ENCODE measurements at places on chromosomes 5 and 9. TPM values are rescaled to one million over a fixed set of nuclear protein-coding genes. Genes with fewer than 3 reads are reported as not detected.

The CCNO gene
- not detected for total RNA-seq

DNA sequence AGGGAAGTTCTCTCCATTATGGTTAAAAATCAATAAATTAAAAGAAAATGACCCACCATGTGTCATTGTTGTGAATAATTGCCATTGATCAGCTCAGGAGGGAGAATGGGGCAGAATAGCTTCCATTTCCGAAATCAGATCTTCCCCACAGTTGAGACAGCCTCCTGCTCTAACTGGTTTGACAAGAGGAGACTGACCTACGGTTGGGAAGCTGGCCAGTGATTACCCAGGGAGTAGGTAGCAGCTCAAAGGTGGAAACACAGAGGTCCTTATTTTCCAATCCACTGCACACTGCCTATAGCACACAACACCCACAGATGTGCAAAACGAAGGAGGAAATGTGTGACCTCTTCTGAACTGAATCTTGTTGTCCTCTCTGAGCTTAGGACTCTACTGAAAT is 69.0 kb upstream of the DAPK1 start:
- no peaks in the 10 kb centered on the region for H3K27me3 ChIP-seq
- no peak overlapping the region for H3K4me3 ChIP-seq
- no peak overlapping the region for H3K27ac ChIP-seq
- no peaks in the 10 kb centered on the region for H3K4me1 ChIP-seq
- H3K36me3 ChIP-seq: no peaks in the 10 kb centered on the region

DNA sequence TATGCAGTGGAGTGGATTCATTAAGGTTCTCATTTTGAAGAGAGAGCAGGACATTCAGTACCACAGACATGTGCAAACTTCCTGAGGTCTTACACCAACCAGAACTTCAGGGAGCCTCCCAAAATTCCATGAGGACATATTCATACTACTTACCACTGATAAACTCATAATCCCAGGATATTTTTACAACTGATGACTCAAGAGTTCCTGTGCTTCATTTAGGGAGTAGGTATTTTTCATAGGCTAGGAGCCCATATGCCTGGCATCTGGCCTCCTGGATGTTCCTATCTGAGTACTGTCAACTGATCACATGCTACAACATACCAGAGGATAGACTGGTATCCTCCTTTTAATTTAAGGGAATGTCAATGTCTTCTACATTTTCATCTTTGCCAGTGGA is 578.0 kb downstream of the EFNA5 start:
- no peak overlapping the region for H3K4me3 ChIP-seq
- no peaks in the 10 kb centered on the region for H3K36me3 ChIP-seq
- H3K4me1 ChIP-seq: no peaks in the 10 kb centered on the region
- no peak for DNase-seq

DNA sequence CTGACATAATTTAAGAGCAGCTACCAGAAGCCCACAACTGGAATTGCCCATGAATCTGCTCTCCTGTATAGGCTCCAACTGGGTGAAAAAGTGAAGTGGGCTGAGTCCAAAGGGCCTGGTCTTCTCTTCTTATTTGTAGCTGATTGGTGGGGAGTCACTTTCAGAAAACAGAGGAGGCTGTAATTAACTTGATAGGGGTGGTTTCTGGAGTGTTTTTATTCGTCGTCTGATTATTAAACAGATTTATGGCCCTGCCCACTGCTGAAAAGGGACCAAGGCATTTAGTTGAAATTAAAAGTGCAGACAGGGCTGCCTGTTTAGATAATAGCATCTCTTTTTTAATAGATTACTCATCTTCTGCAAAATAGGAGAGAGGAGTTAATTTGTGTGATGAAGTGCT is 81.0 kb upstream of the SAP30L start:
- H3K27me3 ChIP-seq: no peaks in the 10 kb centered on the region
- H3K4me3 ChIP-seq: no peak overlapping the region
- peaks cover 20% of the 10 kb centered on the region for H3K4me1 ChIP-seq
- no peak for DNase-seq

DNA sequence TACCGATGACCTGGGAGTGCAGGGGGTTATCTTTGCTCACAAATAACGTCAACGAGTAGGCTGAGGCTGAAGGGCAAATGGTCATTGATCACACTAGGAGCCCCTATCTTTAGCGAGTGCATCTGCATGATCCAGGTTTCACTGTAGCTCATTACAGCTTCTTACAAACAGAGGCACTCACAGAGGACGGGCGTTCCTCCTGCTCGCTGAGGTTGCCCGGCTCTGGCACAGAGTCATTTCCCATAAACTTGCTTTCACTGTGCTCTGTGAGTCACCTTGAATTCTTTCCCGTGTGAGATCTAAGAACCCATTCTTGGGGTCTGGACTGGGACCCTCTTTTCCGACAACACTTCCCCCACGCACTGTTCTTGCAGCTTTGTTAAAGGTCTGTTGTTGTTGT is 1.9 kb upstream of the PAEP start:
- H3K4me1 ChIP-seq: no peaks in the 10 kb centered on the region
- no peak overlapping the region for H3K4me3 ChIP-seq
- no peaks in the 10 kb centered on the region for H3K36me3 ChIP-seq

GRCh38 chr9:133419005-133419404 is 1.2 kb upstream of the REXO4 start:
- H3K36me3 ChIP-seq: peaks cover 10% of the 10 kb centered on the region
- no peak overlapping the region for H3K4me3 ChIP-seq
- H3K27ac ChIP-seq: no peak overlapping the region
- no peak for DNase-seq
- H3K27me3 ChIP-seq: no peaks in the 10 kb centered on the region

The PCDHB8 gene
- 0.18 TPM for total RNA-seq

The TMEFF1 gene
- 0.90 TPM for total RNA-seq

The MCIDAS gene
- not detected for total RNA-seq

The FAM153A gene
- not detected for total RNA-seq

The PHF24 gene
- not detected for total RNA-seq

DNA sequence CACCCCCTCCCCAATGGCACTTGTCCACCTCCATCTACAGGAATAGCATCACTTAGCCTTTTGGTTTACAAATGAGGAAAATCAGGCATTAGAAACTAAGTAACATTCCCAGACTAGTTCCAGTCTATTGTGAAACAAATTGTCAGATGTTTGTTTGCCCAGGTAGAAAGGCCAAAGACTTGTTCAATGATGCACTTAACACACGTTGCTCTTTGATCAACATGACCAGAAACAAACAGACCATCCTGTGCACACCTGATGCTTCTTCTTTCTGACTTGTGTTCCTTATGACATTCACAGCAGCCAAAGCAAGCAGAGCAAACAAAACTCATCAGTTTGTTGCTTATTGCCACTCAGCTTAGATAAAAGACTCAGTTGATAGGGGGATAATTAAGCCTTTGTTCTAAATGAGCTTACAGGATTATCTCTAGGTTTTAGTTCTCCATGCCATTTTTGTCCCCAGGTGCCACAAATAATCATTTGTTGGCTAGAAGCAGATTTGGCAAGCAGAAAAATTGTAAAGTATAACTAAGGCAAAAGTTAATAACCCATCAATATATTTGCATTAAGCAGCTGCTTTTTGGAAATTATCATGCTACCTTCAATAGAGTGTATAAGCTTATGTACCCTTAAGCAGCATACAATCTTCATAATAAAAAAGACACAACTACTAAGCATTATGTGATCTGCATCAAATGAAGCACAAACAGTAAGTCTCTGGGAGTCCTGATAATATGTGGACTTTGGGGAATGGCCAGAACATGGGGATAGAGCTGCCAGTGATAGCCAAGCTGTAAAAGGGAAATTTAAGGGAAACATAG is 26.3 kb upstream of the FST start:
- H3K27me3 ChIP-seq: no peaks in the 10 kb centered on the region
- no peak for DNase-seq
- no peak overlapping the region for H3K4me3 ChIP-seq
- H3K36me3 ChIP-seq: no peaks in the 10 kb centered on the region
- H3K27ac ChIP-seq: no peak overlapping the region
- H3K4me1 ChIP-seq: no peaks in the 10 kb centered on the region

GRCh38 chr9:18077941-18078678 is 395.8 kb upstream of the ADAMTSL1 start:
- no peak for DNase-seq
- no peaks in the 10 kb centered on the region for H3K36me3 ChIP-seq
- H3K4me1 ChIP-seq: no peaks in the 10 kb centered on the region
- H3K27ac ChIP-seq: no peak overlapping the region
- no peak overlapping the region for H3K4me3 ChIP-seq

GRCh38 chr5:95850391-95850894 is 27.9 kb upstream of the GLRX start:
- no peaks in the 10 kb centered on the region for H3K36me3 ChIP-seq
- H3K27me3 ChIP-seq: no peaks in the 10 kb centered on the region
- DNase-seq: no peak
- H3K4me1 ChIP-seq: peaks cover 7% of the 10 kb centered on the region

DNA sequence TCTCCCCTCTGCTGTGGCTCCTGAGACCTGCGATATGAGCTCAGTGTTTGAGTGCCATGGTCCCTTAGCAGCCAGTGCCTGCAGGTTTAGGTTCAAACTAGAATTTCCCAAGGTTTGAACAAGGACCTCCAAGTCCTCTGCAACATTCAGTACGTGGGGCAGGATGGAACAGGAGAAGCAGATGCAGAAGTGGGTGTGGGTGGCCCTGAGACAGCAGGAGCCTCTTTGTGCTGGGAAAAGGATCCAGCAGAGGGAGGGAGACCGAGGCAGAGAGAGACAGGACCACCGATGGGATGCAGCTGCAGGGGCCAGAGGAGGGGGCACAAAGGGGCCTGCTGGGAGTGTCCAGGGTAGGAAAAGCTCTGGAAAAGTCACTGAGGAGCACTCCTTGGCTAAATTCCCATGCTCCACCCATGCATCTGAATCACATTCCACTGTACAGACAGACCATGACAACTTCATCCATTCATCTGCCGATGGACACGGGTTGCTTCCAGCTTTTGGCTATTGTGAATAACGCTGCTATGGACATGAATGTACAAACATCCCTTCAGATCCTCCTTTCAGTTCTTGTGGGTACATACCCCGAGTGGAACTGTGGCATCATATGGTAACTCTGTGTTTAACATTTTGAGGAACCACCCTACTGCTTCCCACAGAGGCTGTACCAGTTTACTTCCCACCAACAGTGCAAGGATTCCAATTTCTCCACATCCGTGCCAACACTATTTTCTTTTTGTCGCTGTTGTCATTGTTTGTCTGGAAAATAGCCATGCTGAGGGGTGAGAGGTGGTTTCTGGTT is 26.7 kb upstream of the SUSD3 start:
- no peaks in the 10 kb centered on the region for H3K4me1 ChIP-seq
- no peak overlapping the region for H3K27ac ChIP-seq
- peaks cover 26% of the 10 kb centered on the region for H3K27me3 ChIP-seq
- H3K36me3 ChIP-seq: no peaks in the 10 kb centered on the region
